ENCODE measurements at places on chromosomes 16 and 17. TPM values are rescaled to one million over a fixed set of nuclear protein-coding genes. Genes with fewer than 3 reads are reported as not detected.

TAT gene
- not detected for total RNA-seq

CA10 gene
- not detected for total RNA-seq

KRTAP1-1 gene
- total RNA-seq, result not detected

DNA sequence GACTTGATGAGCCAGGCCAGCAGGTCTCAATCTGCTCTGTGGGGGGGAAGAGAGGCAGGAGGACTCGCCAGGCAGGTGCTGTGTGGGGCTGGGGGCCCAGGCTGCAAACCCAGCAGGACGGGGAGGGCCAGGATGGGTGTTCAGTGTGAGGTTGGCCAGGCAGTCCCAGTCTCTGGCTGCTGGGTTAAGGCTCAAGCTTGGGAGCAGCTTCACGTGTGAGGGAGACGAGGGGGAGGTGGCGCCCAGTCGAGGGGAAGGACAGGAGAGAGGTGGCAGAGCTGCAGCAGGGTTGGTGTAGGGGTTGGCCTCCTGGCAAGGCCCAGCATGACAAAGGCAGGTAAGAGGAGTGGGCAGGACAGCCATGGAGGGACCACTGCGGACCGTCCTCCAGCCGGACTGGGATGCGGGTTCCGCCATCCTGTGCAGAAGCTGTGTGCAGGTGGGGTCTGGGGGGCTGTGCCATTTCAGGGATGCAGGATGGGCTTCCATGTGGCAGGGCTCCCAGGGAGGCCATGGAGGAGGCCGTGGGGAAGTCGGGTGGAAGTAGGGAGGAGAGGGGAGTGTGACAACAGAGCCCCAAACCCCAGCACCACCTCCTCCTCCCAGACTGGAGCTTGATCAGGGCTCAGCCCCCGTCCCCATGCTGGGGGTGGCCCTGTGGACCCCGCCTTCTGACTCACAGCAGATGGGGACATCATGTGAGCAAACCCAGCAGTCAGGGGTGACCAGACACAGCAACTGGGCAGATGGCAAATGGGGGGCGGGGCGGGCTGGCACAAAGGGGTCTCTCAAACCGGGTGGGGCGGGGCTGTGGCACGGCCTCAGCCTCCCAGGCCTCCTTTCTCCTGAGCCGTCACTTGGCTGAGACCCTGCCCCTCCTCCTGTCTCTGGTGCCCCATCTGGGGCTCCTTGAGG lies 2.8 kb downstream of the ADGRG1 start:
- DNase-seq, result no peak

GRCh38 chr17:82804442-82805191 lies 35.2 kb downstream of the ZNF750 start:
- DNase-seq, result no peak

GRCh38 chr16:58026139-58026704 lies 668 bp downstream of the MMP15 start:
- no peak for DNase-seq

DNA sequence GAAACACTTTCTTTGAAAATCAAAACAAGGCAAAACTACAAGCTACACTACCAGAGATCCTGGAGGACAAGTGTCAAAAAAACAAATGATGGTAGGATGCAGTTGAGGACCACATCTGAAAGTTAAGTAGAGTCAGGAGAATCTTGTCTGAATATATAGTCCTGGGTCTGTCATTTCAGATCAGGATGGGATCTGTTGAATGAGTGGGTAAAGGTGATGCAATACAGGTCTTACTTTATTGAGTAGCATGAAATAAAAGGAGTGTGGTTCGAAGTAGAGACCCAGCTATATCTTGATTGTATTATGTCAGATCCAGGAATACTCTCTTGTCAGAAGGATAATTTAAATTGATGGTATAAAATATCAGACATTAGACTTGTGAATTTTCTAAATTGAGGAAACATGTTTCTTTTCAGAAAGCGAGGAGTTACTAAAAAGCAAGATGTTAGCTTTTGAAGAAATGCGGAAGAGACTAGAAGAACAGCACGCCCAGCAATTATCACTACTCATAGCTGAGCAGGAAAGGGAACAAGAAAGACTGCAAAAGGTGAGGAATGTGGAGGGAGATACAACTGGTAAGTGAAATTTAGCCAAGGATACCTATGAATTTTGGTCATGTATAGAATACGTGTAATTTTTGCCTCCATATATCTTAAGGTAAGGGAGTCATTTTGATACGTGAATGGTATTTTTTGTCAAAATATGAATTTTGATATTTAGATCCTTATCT lies 15.1 kb upstream of the VPS35L start:
- DNase-seq, result no peak

- DNase-seq, result peak; percentile 75
These were observed 140.0 kb downstream of the CHD9NB start for GRCh38 chr16:52912565-52913173.

GRCh38 chr16:88886420-88886844 lies 20.0 kb upstream of the PABPN1L start:
- no peak for DNase-seq

GRCh38 chr17:59167571-59168001 lies 12.0 kb downstream of the PRR11 start:
- DNase-seq, result no peak

DNA sequence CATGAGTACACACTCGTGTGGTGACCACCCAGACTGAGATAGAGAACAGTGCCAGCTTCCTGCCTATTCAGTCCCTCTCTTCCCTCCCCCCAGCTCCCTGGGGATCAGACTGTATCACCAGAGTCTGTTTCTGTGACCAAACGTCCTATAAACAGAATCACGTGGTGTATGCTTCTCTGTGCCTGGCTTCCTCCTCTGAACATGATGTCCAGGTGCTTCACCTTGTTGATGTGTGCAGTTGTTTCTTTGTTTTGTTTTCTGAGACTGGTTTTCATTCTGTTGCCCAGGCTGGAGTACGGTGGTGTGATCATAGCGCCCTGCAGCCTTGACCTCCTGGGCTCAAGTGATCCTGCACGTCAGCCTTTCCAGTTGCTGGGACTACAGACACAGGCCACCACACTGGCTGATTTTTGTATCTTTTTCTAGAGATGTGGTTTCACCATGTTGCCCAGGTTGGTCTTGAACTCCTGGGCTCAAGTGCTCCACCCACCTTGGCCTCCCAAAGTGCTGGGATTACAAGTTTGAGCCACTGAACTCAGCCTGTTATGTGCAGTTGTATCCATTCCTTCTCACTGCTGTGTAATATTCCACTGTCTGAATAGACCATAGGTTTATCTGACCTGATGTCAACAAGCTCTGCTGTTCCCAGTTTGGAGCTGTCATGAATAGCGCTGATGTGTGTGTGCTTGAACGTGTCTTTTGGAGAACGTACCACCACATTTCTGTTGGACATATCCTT lies 28.9 kb upstream of the PRM1 start:
- DNase-seq, result no peak

Measured in Caco-2 (cell line).